Adipocyte (in vitro differentiated cells): ENCODE measurements at places on chromosomes 3 and 15.

DNA sequence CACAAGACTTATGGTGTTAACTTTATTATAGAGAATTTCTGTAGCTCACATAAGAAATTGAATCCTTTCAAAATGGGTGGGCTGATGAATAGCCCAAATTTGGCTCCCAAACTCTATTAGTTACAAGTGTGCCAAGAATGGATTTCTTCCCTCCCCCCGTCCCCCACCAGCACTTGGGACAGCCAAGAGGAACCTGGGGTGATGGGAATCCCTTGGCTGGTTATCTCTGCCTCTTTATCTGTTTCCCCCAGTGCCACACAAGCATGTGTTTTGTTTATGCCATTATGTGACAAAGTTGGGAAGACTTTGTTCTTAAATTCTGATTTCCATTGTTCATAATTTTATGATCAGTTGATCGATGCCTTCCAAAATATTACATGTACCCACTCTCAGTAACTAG, 28.3 kb downstream of the CMSS1 start:
- DNase-seq, result no peak

DNA sequence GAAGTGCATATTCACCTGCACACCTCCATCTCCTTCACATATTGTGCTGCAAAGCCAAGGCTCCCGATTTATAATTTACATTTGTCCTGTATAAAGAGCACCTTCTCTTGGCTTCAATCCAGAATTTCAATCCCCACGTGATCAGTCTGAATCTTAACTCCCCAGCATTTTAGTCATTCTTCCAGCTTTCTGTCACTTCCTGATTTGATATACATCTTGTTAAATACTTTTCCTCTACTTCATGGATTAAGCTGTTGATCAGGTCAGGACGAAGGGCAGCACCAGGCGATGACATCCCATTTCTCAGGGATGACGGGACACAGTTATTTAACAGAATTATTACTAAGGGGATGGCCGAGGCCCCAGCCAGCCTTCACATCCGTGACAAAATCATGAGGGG, 212.5 kb downstream of the EPHB1 start:
- no peak for DNase-seq

GRCh38 chr15:83959477-83959876, 276.1 kb upstream of the GOLGA6L4 start:
- DNase-seq, result no peak

DNA sequence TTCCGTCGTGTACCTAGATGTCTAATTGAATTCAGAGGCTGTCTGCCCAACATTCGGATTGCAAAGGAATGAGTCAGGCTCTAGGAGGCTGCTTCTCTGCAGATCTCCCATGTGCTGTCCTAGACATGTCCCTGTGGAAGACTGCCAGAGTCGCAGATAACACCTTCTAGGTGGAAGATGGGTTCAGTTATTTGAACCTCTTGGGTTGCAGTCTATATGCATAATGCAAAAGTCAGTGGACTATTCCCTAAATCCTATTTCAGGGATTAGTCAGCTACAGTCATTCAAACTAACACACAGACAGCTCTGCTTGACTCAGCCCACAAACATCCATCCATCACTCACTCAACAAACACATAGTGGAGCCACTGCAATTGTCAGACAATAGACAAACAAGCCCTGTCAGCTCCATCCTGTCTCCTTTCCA, 300.0 kb upstream of the CTNNB1 start:
- DNase-seq, result peak; percentile 4

DNA sequence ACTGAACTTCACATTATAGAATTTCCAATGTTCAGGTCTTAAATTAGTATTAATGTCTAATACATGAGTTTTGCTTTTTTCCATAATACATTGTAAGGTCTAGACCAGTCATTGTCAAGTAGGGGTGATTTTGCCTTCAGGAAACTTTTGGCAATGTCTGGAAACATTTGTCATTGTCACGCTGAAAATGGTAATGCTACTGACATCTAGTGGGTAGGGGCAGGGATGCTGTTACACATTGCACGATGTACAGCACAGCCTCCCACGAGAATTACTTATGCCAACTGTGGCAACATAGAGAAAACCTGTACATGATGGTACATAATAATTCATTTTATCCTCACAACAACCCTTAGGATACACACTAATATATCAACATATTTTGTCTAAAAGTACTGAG, 384.1 kb downstream of the CADM2 start:
- DNase-seq, result no peak

DNA sequence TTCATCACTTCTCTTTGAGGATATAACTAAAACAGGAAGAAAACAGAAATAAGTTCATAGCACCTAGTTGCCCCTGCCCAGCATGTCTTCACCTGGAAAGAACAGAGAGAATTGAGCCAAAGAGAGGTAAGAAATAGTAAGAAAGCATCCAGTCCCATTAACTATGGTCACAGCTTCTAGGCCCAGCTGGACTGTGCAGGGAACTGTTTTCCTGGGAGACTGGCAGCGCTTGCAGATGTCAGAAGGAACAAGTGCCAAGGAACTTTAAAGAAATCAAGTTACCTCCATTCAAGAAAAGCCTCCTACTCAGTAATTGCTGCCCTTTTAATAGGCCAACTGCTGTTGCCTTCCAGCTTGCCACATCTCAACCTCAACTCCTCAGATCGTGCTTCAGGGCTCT, 17.8 kb upstream of the CPB1 start:
- DNase-seq, result no peak

DNA sequence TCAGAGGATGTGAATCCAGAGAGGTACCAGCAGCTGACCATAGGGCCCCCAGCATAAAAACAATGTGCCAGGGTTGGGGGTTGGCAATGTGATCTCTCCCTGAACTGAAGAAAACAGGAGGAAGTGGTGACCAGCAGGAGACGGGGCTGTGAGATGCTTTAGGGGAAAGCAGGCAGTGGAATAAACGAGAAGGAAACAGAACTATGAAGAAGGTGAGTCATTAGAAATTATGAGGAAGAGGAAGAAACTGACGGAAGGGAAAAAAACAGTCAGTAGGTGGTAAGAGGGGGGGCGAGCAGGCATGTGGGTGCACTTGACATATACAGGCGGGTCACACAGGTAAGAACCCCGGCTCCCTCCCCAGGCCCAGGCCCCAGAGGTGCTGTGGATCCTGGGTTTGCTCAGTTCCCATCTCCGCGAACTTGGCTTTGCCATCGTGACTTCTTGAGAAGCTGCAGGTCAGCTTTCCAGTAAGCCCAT, 42.2 kb upstream of the B3GNT5 start:
- no peak for DNase-seq

- peak; percentile 17 for DNase-seq
Observed at GRCh38 chr3:103048068-103048722, 613.4 kb downstream of the ZPLD1 start.

DNA sequence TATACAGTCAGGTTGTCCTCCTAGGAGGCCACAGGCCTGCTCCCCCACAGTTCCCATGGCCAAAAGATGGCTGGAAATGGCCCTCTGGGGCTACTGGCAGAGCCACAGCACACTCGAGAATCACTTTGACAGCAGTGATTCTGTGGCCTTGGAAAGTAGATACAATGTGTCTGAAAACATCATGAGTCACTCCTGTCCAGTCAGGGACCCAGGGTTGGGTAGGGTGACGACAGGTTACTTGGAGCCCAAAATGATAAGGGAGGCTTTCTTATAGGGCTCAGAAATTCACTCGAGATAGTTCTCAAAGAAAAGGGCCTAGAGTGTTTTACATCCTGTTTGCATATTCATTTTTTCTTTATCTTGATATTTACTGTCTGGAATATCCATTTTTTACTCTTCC, 24.3 kb downstream of the MRPS25 start:
- no peak for DNase-seq

DNA sequence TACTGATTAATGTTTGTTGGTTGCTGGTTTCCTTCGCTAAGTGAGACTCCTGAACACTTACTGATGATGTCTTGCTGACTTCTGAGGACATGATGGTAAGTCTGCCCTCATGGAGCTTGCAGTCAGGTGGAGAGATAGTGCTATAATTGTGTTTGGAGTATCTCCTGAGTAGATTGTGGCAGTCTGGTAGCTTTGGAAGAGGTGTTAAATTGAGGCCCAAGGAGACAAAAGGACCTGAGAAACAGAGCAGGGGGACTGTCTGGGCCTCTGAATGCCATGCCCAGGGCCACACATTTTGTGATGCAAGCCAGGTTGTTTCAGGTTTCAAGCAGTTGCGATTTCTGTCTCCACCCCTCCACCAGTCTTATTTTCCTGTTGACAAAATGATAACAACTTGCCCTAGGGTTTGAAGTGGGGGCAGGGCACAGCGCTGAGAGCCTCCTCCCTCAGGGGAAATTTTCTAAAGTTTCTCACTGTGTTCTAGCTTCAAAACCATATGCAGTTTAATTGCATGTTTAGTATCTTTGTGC, 16.7 kb downstream of the SMAD3 start:
- DNase-seq, result no peak

DNA sequence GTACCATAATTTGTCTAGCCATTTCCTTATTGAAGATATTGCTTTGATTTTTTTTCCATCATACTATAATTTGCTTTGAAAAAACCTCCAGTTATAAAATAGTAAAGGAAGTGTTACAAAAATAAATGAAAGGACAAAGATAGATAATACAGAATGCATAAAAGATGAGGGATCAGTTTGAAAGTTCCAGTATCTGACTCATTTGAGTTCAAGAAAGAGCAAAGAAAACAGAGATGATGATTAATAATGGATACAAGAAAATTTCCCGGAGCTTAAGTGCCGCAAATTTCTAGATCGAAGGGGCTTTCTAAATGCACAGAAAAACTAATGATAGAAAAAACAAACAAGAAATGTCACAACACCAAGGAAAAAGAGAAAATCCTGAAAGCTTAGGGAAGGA, 4.3 kb downstream of the WDR48 start:
- DNase-seq, result peak; percentile 23

DNA sequence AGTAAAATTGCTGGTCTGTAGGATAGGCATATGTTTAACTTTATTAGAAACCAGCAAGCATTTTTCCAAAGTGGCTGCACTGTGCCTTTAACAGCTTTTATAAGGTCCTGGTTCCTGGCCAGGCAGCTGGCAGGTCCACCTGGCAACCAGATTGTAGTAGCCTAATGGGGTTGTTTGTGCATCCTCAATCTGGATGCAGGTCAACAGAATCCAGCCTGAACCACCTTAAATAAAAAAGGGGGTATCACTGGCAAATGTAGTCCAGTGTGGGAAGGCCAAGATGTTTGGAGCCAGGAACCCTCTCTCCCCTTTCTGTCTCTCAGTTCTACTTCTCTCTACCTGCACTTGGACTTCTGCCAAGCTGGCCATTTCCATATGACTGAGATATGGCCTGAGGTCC, 200.3 kb downstream of the ZNF621 start:
- no peak for DNase-seq

DNA sequence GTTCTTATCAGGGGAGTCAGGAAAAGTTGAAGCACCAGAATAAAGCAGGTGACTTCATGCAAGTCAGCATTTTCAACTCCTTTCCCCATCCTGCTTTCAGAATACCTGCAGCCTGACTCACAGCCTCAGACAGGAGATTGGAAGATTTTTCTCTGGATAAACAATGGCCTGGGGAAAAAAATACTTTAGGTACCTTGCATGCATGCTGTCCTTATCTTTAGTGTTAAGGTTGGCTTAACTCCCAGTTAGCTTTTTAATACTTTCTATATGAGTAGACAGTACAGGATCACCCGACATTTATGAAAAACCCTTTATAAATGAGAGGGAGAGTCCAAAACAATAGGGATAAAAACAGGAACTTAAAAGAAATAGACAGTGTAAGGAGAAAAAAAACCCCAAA, 53.6 kb downstream of the PAK2 start:
- peak; percentile 83 for DNase-seq

DNA sequence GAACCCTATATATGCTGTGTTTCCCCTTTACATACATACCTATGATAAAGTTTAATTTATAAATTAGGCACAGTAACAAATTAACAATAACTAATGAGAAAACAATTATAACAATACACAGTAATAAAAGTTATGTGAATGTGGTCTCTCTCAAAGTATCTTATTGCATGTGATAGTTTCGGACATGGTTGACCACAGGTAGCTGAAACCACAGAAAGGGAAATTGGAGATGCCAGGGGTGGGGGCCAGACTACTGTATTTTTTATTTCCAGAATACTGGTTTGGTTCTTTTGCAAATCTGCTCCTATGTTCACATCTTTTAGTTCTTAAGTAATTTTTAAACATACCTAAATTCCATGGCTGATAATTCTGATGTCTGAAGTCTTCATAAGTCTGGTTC, 40.7 kb downstream of the PTH1R start:
- DNase-seq, result no peak
